ENCODE measurements at places on chromosomes 1 and 21.

DNA sequence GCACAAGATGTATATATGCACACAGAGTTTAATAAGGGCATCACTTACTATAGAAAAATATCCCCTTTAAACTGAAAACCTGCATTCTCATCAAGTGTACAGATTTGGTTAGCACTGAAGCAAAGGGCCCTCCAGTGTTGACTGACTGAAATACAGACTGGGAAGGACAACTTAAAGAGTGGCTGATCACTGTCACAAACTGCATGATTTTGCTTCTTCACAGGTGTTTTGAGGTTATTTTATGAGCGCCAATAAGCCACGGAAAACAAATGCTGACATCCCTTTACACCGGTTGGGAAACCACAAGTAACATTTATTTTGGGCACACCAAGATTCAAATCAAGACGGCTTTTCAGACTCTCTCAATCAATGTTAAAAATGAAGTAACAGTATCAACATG lies 30.9 kb upstream of the RAP1GAP start:
- DNase-seq: no peak

GRCh38 chr1:203422656-203423055 lies 53.0 kb upstream of the PRELP start:
- no peak for DNase-seq

GRCh38 chr1:221459558-221459957 lies 282.3 kb downstream of the DUSP10 start:
- DNase-seq: no peak

DNA sequence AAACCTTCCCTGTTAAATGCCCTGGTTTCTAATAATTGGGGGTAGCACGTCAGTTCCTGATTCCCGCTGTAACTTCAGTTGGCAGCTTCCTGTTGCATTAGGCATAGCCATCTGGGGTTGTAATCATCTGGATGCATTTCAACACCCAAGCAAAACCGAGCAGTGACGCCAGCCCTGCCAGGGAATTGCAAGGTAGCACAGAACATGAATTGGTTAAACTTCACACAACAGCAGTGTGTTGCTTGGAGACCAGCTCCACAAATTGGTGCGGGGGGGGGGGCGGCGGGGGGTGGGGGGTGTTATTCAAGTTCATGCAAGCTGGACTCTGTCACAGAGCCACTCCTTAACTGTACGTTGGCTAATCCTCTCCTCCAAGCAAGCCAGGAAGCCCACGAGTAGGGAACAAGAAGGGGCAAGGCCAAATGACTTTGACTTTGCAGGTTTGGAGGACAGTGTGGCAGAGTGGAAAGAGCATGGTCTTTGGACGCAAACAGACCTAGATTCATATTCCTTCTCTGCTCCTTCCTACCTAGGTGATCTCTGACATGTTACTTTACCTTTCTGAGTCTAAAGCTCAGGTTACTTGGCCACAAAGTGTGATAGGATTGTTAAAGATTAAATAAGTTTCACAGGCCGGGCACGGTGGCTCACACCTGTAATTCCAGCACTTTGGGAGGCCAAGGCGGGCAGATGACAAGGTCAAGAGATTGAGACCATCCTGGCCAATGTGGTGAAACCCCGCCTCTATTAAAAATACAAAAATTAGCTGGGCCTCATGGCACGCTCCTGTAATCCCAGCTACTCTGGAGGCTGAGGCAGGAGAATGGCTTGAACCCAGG lies 4.7 kb downstream of the LAX1 start:
- DNase-seq: peak; percentile 94

DNA sequence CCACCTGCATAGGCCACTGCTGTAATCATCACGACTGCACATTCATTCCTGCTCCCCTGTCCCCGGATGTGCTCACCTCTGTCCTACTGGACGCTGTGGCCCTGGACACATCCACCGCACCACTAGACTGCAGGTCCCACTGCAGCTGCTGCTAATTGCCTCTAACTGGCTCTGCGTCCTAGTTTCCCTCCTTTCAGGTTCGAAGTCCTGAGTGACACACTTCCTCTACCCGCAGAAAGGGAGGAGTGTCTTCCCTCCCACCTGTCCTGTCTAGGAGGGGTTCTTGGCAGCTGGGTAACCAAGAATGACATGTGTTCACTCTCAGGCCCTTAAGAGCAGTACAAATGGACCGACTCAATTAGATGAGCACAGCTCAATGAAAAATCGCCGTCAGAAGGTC lies 40.5 kb upstream of the ITPKB start:
- no peak for DNase-seq

- DNase-seq: no peak
Observed at GRCh38 chr1:27912429-27912828, 22.4 kb upstream of the SMPDL3B start.

DNA sequence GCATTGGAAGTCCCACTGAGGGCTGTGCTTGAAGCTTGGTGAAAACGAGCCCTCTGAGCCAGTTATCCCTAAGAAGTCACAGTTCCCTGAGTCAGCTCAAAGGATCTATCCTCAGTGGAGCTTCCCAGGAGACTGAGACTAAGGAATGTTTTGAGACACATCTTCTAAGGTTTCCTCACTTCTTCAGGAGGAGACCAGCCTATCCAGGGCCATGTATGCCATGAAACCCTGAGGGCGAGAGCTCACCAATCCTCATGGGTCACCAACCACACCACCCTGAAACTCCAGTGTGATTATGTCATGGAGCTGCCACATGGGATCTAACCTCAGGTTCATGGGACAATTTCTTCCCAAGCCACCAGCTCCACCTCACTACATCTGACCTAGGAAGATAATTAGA lies 7.6 kb upstream of the TIE1 start:
- DNase-seq: no peak

- no peak for DNase-seq
Observed at GRCh38 chr1:215416497-215416896, 150.6 kb upstream of the KCTD3 start.

- no peak for DNase-seq
Observed at GRCh38 chr1:165439330-165439729, 5.6 kb downstream of the RXRG start.

DNA sequence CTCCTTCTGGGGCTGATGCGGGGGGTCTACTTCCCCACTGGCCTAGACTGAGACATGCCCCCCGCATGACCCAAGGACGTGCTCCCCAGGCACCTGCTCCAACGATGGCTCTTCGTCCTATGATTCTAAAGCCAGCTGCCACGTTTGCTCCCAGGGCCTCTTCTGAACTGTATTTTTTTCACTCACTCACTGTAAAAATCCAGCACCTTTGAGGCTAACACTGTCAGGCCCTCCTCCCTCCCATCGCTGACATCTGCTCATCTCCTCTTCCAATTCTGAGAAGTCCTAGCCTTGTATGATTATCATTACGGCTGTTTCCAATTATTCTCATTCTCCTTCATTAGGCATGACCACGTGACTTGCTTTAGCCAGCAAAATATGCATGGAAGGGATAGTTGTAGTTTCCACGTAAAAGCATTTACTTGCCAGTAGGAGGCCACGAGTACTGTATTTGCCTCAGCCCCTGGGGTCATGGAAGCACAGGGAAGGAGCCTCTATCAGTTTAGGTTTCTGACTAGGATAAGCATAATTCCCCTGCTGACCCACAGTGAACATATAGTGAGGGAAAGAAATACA lies 19.1 kb upstream of the EDN2 start:
- DNase-seq: no peak

DNA sequence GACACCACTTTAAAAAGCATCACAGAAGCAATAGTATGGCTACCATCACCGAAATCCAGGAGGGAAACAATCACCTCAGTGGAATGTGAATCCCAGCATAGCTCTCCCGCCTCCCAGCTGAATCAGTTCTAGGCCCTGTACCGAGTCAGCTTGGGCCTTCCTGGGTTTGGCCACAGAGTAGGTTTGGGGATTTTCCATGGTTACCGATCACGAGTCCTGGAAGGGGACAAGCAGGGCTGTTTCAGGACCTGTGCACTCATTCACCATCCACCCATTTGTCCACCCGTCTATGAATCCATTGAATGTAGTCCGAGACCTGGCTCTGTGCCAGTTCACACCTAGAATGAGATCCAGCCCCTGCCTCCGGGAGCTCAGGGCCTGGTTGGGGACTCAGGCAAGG lies 94.2 kb downstream of the ARHGEF10L start:
- DNase-seq: peak; percentile 54

GRCh38 chr1:170863621-170864020 lies 71.7 kb upstream of the MROH9 start:
- DNase-seq: no peak

GRCh38 chr21:33998809-33999208 lies 74.6 kb upstream of the MRPS6 start:
- no peak for DNase-seq

GRCh38 chr1:186689376-186689775 lies 9.2 kb upstream of the PTGS2 start:
- peak; percentile 29 for DNase-seq

- peak; percentile 98 for DNase-seq
Observed at GRCh38 chr21:38277501-38278131, 20.8 kb downstream of the KCNJ15 start.

DNA sequence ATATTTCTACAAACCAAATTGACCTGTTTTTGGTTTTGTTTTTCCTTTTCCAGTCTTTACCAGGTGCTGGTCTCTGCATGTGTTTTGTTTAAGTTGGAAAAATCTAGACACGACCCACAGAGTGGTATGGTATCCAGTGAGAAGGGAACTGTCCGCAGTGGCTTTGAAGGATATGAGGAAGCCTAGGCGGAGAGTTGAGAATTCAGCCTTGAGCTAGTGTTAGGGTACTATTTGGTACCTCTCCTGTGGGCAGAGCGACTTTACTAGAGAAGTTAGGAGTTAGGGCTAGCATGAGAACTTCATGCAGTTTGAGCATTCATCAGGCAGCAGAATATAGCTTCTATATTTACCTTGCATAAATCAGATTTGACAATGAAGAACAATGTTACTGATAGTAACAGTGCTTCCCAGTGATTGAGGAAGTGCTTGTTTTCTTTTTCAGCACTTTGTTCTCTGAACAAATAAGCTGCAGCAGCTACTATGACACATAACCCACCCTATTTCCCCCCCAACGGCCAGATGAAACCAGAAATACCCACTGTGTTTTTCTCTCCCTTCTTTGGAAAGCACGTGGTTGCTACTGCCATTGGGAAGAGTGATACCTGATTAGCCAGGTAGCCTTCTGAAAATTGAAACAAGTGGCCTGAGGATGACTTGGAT lies 19.0 kb downstream of the MRPS6 start:
- no peak for DNase-seq
